Fibroblast of skin of right quadriceps (primary cell): ENCODE measurements at places on chromosomes 4 and X.

DNA sequence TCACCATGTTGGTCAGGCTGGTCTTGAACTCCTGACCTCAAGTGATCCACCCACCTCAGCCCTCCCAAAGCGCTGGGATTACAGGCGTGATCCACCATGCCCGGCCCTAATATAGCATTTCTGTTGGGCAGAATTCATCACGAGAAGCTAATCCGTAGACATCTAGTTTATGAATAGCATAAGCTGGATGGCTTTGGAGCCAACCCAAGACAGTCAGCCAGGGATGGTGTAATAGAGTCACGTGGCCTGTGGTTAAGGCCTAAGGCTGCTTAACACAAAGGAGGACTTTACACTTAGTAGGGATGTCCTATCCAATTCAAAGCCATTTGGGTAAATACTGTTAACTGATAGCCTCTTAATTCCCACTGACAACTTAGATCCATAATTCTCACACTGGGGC lies 173.6 kb downstream of the RAP1GDS1 start:
- no peak for DNase-seq

DNA sequence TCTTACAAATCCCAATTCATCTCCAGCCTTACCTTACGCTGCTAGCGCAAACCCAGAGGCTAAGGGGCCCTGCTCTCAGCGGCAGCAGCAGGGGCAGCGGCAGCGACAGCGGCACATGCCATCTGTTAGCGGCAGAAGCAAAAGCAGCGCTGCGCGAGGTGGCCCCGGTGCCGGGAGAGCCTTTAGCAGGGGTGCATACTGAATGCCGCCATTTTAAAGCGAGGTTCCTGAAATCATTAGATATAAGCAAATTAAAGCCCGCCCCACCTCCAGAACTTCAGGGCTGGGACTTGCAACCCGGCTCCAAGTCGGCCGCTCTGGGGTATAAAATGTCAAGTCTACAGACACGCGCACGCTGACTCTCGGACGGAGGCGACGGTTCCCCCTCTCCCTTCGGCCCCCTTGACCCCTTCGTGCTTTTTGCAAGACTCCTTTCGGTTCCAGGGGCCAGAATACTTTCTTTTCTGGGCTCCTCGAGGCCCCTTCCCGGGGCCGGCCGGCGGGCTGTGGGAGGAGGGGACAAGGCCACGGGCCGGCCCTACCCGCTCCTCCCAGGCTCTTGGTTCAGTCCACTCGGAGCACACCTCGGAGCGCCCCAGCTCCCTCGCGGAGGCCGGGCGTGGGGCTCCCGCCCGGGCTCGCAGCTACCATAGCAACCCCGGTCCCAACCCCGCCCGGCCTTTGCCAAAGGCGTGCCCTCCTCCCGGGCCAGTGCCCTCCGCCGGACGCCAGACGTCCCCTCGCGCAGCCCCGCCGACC lies at the start of gene MBNL3:
TSS of gene MBNL3 (minus strand) at position 220 of the 759 bp plus-strand sequence. CDS start 49,427 bp downstream, outside the sequence.
- DNase-seq = peak; percentile 31

DNA sequence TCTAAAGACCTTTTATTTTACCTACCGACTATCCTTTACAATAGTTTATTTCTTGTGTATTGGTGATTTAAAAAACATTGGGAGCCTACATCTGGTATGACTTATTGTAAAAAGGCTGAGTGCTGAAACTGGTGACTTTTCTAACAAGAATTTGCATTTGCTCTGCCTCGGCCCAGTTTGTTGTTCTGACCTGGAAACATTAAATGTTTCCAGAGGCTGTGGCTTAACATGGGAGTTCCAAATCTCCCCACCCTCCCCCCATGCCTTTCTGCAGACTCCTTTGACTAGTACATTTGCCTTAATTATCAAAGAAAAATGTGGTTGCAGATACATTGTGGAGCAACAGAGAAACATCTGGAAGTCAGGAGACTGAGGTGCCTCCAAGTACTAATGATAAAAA lies 39.8 kb downstream of the SPCS3 start:
- peak; percentile 93 for DNase-seq

DNA sequence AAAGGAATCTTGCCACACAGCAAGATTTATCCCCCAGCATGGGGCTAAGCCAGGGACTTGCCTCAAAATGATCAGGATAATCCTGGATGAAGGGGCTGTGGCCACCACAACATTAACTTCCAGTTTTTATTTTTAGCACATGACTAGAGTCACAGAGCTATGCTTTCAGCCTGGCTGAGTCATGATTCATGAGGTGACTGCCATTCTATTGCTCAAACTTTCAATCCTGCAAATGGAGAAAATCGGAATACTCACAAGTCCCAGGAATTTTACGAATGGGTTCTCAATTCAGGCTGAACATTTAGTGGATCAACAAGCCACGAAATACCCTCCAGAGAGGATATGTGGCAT lies 70.7 kb upstream of the HPGD start:
- DNase-seq = peak; percentile 82

GRCh38 chr4:73740353-73740778 lies at the start of gene CXCL8:
CXCL8 (plus strand) TSS chr4:73740569; CDS start chr4:73740659, 90 bp downstream.
- DNase-seq = peak; percentile 82

GRCh38 chr4:132614682-132615081 lies 534.4 kb upstream of the PCDH10 start:
- DNase-seq = no peak

DNA sequence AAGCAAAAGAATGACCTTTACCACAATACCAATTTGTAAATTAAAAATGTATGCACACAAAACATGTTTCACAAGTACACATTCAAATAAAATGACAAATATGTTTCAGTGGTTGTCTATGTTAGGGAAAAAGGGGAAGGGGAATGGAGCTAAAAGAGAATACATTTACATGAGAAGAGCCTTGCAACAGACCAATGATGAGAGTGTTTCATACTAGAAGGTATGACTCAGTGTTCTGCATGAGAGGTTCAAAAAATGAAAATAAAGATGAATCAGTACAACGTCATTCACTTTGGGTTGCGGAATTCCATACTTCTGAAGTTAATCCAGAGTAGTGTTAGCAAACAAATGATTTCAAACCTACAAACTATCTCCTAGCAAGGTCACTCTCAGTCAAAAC lies 51.7 kb downstream of the RPGR start:
- peak; percentile 88 for DNase-seq

GRCh38 chrX:151516538-151517187 lies 46.8 kb upstream of the PASD1 start:
- DNase-seq = no peak

GRCh38 chr4:159069922-159070321 lies 33.0 kb upstream of the RAPGEF2 start:
- peak; percentile 87 for DNase-seq

DNA sequence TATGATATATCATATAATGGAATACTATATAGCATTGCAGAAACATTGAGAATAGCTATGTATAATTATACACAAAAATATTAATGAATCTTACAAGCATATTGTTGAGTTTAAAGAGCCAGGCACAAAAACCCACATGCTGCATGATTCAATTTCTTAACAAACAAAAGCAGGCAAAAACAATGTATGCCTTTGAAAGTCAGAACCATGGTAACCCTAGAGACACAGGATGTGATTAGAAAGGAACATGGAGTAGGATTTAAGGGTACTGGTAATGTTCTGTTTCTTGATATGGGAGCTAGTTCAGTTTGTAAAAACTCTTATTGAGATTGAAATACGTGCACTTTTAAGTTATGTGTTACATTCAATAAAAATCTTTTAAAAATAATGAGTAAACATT lies 21.5 kb downstream of the CXCL8 start:
- DNase-seq = no peak

GRCh38 chr4:76692761-76693160 lies 205.2 kb downstream of the SOWAHB start:
- no peak for DNase-seq

DNA sequence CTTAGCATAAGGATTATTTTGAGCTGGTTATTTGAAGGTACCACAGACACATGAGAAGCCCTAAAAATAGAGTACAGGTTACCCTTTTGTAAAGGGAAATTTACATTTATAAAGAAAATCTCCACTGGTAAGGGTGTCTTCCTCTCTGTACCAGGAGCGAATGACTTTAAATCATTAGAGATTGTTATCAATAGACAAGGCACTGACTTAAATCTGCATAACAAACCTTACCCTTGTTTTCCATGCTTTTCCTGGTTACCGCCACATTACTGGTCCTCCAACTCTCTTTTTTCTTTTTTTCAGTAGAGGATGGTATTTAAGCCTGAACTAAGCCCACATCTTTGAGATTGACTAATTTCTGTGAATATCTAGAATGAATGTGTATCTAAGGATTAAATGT lies 129.8 kb downstream of the SLC7A11 start:
- no peak for DNase-seq

GRCh38 chr4:80007745-80008149 lies 65.3 kb downstream of the ANTXR2 start:
- DNase-seq = no peak

- no peak for DNase-seq
These were observed 34.5 kb upstream of the TRIM2 start for GRCh38 chr4:153169776-153170175.

- DNase-seq = peak; percentile 1
These were observed 64.4 kb upstream of the KLHL13 start for GRCh38 chrX:118181030-118181429.

DNA sequence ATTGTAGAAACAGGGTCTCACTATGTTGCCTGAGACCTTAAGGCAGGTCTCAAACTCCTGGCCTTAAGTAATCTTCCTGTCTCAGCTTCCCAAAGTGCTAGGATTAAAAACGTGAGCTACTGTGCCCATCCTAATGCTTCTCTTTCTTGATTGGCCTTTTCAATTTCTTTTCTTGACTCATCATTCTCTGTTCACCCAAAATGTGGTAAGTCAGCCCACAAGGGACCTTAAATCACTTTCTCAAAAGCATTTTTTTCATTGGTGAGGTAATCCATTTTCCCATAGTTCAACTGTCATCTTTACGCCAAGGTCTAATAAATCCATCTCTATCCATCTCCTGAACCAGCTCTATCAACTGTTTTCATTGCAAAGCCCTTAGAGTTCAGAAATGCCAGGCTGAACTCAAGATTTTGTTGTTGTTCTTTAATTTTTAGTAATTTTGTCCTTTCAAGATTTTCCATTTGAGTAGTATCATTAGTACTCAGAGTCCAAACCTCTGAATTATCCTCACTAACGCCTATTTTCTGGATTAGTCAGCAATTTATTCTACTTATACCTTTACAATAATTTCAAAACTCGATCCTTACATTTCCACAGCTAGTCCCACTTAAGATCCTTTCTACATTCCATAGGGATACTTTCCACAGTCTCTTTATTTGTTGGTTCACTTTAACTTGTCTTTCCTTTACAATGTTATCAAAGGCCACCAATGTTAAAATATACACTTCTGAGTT lies 528.6 kb downstream of the IL15 start:
- DNase-seq = no peak

DNA sequence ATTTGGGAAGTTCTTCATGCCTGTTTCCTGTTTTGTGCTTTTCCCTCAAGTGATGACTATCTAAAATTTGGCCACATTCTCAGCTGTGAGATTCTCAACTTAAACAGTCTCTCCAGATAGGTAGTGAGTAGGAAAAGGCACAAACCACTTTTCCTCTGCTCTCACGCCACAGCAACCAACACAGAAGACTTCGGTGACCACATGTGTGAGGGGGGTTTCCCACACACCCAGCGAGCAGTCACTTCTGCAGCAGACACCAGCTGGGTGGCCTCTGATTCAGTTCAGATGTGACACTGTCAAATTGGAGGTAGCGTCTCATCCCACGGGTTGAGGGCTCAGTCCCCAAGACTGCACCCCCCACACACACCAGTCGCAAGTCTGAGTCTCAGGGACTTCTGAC lies 25.1 kb upstream of the CLDN34 start:
- no peak for DNase-seq

- no peak for DNase-seq
These were observed 167.8 kb downstream of the PACRGL start for GRCh38 chr4:20868108-20868507.

- no peak for DNase-seq
These were observed 606.9 kb downstream of the RPA4 start for GRCh38 chrX:97490656-97491055.

DNA sequence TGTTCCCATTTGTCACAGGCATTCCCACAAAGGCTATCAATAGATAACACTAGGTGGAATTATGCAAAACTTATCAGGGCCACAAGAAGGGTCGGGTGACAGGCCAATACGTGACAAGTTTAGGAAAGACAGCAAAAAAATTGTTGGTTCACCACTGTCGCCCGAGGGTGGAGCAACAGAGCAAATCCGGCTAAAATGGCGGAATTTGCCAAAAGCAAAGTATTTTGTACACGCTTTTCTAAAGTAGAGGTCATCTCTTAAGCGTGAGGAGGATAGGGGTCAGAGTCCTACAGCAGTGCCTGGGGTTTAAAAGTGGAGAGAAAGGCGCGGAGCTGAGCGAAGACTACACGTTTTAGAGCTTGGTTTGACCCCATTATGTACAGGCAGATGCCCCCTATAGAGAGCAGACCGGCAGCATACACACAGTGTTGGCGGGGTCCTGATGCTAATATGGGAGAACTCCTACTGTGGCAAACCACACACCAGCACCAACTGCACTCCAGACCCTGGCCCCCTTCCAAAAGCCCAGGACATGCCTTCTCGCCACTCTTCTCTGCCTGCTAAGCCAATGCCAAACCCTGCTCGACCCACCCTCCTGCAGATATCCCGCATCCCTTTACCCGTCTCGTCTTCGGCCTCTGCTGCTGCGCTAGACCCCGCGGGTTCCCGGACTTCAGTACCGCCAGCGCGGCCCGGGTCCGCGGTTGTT lies 733 bp downstream of the CCNA2 start:
- peak; percentile 42 for DNase-seq

DNA sequence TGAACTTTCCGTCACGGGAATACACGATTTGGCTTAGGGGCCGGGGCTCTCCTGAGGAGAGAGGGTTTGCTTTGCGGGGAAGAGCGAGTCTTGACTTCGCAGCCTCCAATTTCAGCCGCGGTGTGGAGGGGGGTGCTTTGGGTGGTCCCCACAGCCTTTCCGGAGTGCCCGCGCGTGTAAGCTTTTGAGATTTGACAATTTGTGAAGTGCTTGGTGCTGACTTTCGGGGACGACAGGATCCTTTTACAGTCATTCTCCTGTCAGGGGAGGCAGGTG lies 355 bp downstream of the SCML1 start:
- no peak for DNase-seq

DNA sequence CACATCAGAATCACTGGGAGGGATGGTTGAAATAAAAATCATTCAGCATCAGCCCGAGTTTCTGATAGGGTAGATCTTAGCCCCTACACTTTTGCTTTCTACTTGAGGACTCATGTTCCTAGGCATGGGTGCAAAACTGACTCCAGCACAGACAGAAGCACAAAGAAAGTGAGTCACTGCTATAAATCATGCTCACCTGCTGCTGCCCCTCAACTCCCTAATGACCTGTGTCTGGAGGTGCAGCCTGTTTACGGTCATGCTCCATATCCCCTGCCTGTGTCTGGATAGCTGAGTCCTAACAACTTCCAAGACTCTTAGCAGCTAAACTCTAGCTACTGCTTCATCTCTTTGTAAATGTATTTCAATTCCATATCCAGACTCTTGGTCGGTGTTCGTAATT lies 57.8 kb downstream of the ADGRA3 start:
- DNase-seq = no peak

- DNase-seq = no peak
These were observed 147.0 kb upstream of the LEF1 start for GRCh38 chr4:108315694-108316093.

- DNase-seq = no peak
These were observed 49.3 kb downstream of the APELA start for GRCh38 chr4:164926301-164926700.

GRCh38 chrX:19659929-19660328 lies 144.6 kb upstream of the MAP3K15 start:
- DNase-seq = no peak
